ENCODE measurements at places on chromosomes 12 and 14.

GRCh38 chr12:132324841-132325732, 4.3 kb downstream of the GALNT9 start:
- no peak for DNase-seq

DNA sequence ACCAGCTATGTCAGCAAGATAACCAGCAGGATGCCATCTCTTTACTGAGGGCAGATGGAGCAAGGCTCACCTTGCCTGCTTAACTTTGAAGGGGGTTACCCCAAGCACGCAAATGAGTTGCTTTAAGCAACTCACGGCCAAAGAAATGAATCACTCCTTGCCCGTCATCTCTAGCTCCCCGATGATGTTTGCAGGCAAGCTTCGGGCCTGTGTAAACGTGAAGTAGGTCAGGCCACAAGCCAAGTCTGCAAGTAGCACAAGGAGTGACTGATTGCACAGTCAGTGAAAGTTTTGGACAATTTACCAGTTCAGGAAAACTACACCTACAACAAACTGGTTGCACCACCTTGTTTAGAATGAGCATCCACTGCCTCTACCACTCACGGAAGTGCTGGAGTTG, 699.7 kb upstream of the TBX3 start:
- no peak for DNase-seq

DNA sequence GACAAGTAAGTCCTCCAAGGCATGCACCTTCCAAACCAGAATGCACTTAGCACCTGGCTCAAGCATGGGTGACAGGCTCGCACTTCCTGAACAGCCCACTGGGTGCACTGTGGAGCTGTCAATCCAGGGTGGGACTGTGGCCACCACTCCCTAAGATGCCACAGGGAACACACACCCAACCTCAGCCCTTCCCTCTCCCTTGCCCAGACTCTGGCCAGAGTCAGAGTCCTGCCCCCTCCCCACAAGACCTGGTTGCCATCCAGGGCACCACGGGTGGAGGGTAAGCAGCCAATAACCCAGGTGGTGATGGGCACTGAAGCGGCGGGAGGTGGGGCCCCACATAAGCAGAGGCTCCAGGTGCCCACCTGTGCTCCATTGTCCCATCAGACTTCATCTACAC, 160.6 kb downstream of the MYRFL start:
- DNase-seq = no peak

GRCh38 chr12:58099476-58099875, 158.1 kb downstream of the ATP23 start:
- no peak for DNase-seq

- DNase-seq = no peak
Observed at GRCh38 chr12:112013601-112014402, 576 bp downstream of the ERP29 start.

- no peak for DNase-seq
Observed at GRCh38 chr14:34711169-34711568, 3.2 kb downstream of the CFL2 start.

- DNase-seq = no peak
Observed at GRCh38 chr14:30180219-30180618, 252.6 kb upstream of the PRKD1 start.

GRCh38 chr12:74538491-74539258, 1.0 kb downstream of the ATXN7L3B start:
- DNase-seq = no peak

Data from forelimb muscle (tissue), 1 donor.